ENCODE measurements at places on chromosomes 1 and 21. TPM values are rescaled to one million over a fixed set of nuclear protein-coding genes. Genes with fewer than 3 reads are reported as not detected.

Gene SHISA4
- polyA plus RNA-seq = 5.4 TPM

Gene ITLN2
- polyA plus RNA-seq = 1.7 TPM

Gene L1TD1
- 1.6 TPM for polyA plus RNA-seq

Gene FMOD
- polyA plus RNA-seq = 11.2 TPM

Gene CNIH3
- not detected for polyA plus RNA-seq

Gene CHODL
- 0.16 TPM for polyA plus RNA-seq

Gene ARHGEF10L
- polyA plus RNA-seq = 62.1 TPM

Measured in small intestine (tissue), 16 donors.